ENCODE measurements at places on chromosomes 2 and 18.

GRCh38 chr18:28584731-28585130 lies 407.8 kb upstream of the CDH2 start:
- no peak for DNase-seq

- no peak for DNase-seq
Observed at GRCh38 chr2:55733335-55733734, 39.7 kb upstream of the PNPT1 start.

DNA sequence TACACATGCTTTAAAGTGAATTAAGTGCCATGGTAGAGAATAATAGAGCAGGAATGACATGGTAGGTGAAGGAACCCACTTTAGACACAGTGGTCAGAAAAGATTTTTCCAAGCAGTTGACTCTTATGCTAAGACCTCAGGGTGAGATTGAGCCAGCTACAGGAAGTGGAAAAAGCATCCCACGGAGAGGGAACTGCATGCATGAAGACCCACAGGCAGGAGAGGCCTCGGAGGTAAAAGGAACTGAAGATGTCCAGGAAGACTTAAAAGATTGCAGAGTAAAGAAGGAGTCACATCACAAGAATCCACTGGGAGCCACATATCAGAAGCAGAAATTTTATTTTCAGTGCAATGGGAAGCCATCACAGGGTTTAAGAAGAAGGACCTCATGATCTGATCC lies 499.2 kb upstream of the FAM98A start:
- DNase-seq: no peak

- no peak for DNase-seq
Observed at GRCh38 chr18:8041526-8042111, 474.5 kb downstream of the PTPRM start.

- DNase-seq: no peak
Observed at GRCh38 chr2:22885245-22885644, 499.7 kb upstream of the KLHL29 start.

- no peak for DNase-seq
Observed at GRCh38 chr2:80053522-80054345, 250.8 kb downstream of the LRRTM1 start.

DNA sequence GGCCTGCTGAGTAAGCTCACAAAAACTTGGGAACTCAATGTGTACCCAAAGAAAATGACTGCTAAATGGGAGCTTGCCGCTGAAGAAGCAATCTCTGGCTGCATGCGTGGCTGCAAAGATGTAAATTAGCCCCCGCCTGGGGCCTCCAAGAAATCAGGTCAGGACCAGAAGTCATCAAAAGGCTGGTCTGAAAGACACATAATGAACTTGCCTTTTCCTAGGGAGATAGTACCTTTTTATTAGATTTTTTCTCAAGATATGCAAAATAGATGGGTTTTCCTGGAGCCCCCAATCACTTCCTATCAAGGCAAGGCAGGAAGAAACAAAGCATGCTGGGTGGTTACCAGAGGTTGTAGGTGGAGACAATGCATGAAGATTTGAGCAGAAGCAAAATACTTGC lies 38.9 kb downstream of the PDCL3 start:
- no peak for DNase-seq

DNA sequence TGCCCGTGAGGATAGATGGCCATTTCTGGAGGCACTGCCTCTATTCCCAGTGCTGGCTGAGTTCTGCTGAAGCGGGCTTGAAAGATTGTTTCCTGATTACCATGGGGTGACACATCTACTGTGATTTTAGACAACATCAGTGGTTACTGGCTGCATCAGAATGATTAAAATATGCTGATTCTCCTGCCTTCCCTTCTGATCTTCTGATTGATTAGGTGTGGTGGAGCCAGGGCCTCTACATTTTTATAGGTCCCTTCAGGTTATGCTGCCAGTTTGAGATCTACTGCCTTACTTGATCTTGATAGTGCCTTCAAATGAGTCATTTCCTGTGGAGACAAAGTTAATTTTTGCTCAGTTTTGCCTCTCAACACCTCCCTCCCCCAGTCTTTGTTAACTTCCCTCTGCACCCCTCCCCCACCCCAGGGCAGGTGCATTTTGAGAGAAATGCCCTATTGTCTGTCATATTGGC lies 31.6 kb upstream of the SNORC start:
- no peak for DNase-seq

- no peak for DNase-seq
Observed at GRCh38 chr18:2522112-2522511, 49.2 kb downstream of the METTL4 start.

- no peak for DNase-seq
Observed at GRCh38 chr2:15916336-15916735, 24.0 kb upstream of the MYCN start.

GRCh38 chr2:183564726-183565125 lies 440.5 kb downstream of the NUP35 start:
- no peak for DNase-seq

DNA sequence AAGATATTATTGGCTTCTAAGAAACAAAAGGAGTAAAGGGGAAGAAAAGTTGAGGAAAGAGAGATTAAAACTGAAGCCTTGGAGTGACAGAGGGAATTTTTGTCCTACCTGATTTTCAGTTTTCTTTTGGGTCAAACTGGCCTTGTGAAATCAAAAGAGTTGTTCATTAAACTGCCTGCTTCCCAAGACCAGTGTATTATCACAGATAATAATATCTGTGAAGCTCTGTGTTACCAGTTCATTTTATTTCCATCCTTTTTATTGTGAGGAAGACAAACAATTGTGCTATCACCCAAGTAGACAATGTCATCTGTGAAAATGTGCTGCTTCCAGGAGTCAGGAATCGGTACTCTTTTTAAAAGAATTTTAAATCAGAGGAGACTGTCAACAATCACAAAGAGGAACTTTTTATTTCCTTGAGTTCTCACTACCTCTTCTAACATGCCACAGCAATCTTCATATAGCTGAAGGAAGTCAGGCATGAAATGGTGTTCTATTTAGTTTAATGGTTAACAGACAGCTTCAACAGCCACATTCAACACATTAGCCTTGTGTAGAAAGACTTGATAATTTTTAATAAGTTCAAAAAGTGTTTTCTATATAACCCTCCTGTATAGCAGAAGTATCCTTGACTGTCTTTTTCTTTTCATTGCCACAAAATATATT lies 554.8 kb downstream of the PIK3C3 start:
- no peak for DNase-seq

GRCh38 chr2:1482253-1482675 lies 69.0 kb downstream of the TPO start:
- DNase-seq: no peak

DNA sequence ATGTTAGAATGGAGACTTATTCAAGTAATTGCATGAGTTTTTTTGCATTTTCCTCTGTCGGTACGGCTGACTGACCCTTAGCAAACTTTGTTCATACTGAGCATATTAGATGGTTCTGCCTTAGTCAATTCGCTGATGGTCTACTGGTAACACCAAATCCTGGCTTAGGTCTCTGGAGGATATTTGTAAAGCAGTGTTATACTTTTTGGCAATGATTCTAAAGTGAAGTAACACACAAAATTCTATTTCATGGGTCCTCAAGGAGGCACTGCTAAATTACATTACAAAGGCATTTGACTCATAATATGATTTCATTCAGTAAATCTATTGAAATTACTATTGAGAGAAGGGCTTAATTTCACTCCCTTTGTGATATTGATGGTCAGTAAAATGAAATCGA lies 246.8 kb upstream of the RASGRP3 start:
- no peak for DNase-seq

GRCh38 chr2:190840569-190841172 lies 40.0 kb upstream of the GLS start:
- DNase-seq: no peak

GRCh38 chr2:3747826-3748225 lies 44.5 kb downstream of the DCDC2C start:
- DNase-seq: no peak

GRCh38 chr2:105117565-105117964 lies 79.7 kb downstream of the MRPS9 start:
- DNase-seq: no peak

DNA sequence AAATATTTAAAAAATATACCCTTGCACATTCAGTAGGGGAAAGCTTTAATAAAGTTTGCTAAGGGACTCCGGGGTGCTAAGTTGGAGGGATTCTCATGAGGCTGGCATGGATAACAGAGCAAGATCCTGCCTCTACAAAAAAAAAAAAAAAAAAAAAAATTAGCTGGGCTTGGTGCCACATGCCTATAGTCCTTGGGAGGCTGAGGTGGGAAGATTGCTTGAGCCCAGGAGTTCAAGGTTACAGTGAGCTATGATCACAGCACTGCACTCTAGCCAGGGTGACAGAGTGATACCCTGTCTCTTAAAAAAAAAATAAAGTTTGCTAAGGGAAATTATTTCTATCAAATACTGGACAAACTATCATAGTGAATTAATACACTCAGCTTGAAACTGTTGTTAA lies 17.3 kb upstream of the GPR75 start:
- no peak for DNase-seq

DNA sequence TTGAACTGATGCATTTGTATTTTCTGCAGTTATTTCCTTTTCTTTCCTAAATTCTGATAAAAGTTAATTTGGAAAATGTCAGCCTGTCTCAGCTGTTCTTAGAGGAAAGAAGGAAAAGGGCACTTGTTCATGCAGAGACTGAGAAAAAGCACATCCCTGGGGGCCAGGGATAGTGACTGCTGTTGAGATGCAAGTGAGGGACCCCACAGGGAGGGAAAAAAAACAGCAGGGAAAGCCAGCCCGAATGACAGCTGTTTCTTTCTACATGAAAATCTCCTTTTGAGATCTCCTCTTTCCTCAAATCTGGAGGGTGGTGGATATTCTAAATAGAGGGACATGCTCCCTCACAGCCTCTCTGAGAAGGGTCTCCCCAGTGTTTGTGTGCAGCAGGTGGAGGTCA lies 14.0 kb upstream of the MTA3 start:
- no peak for DNase-seq

DNA sequence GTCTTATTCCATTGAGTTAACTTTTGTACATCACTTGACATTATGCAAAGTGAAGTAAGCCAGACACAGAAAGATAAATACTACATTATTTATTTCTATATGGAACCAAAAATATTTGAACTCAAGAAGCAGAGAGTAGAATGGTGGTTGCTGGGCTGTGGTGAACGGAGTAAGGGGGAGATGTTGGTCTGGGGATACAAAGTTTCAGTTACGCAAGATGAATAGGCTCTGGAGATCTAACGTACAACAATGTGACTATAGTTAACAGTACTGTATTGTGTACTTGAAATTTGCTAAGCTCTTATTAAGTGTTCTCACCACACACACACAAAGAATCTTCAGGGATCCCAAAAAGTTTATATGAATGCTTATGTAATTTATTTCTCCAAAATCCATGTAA lies 124.8 kb upstream of the VWC2L start:
- no peak for DNase-seq

GRCh38 chr2:207403141-207403540 lies 126.6 kb upstream of the CREB1 start:
- no peak for DNase-seq

GRCh38 chr2:58039170-58039611 lies 7.4 kb upstream of the VRK2 start:
- no peak for DNase-seq

DNA sequence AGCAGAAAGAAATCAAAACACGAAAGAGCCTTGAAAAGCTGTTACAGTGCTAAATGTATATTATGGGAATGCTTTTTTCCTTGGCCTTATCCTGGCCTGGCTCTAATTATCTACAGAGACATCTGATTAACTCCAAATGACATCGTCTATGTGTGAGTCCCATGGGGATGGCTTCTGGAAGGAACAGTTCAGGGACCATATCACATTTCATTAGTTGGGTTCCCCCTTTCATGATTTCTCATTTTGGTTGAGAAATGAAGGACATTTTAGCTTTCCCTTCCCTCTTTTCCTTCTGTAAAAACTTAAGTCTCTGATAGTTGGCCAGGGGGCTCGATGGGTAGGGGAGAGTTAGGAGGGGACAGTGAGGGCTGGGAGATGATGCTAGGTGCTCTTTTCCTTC lies 116.7 kb downstream of the PRKCE start:
- no peak for DNase-seq

DNA sequence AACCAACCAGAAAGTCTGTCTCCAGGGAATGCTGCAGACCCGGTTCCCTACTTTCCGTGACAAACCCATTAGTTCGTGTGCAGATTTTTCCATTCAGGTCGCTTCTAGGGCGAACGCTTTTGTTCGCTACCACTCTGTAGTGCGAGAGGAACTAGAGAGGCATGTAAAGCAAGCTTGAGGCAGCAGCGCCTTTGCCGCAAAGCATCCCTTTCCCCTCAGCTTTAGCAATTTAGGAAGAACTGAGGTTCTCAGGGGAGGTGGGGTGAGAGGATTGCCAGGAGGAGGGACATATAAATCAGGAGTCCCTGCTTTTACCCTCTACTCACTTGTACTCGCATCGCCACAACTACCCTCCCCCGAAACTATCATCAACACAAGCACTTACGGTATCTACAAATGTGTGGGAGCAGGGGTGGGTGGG lies 748 bp upstream of the ZNF804A start:
- no peak for DNase-seq

- DNase-seq: no peak
Observed at GRCh38 chr18:78753240-78753639, 226.4 kb upstream of the SALL3 start.

DNA sequence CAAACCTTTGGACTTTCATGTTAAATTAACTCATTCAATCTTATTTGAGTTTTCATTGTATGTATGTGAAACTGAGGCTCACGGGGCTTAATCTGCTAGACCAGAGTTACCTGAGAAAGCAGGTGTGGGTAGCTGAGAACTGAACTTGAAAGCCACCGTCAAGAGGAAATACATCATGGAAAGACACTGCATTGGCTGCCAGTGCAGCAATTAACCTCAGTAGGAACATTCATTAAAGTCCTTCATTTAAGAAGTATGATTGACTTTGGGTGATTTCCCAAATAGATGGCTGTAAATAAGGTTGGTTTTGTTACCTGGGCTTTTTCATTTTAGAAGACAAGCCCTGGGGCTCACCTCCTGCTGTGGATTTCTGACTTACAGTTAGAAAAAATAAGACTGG lies 36.5 kb upstream of the MGAT5 start:
- DNase-seq: no peak

DNA sequence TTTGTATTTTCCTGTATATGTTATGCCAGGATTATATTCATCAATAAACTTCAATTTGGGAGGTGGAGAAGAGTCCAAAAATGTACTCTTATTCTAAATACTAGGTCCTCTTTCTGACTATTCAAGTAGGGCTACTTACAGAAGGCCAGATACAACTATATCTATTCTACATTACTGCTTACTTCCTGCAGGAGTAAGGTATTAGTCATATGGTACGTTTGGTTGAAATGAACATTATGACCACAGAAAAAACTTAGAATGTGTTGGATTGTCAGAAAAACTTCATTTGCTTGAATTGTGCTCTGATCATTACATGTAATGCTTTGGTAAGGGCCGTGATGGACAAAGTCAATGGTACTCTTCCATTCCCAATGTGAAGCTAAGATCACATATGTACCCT lies 35.0 kb downstream of the STAT4 start:
- DNase-seq: no peak

DNA sequence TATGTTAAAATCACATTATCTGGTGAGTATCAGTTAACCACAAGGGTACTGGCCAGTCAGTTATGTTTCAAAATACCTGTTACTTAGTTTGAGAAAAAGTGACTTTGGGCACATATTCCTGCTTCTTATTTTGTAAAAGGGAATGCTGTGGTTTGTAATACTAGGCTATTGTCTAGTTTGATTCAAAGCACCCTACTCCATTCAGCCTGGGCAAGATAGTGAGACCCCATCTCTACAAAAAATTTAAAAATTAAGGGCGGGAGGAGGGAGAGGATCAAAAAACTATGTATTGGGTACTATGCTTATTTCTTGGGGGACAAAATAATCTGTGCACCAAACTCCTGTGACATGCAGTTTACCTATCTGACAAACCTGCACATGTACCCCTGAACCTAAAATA lies 18.9 kb downstream of the MBD5 start:
- no peak for DNase-seq

GRCh38 chr2:182706751-182707150 lies 9.3 kb upstream of the DNAJC10 start:
- DNase-seq: no peak
